ENCODE measurements at places on chromosomes 11 and 22. TPM values are rescaled to one million over a fixed set of nuclear protein-coding genes. Genes with fewer than 3 reads are reported as not detected.

GRCh38 chr11:9905960-9906791, 242.3 kb downstream of the SWAP70 start:
- DNase-seq = peak; percentile 94

The OR10W1 gene
- total RNA-seq = not detected

DNA sequence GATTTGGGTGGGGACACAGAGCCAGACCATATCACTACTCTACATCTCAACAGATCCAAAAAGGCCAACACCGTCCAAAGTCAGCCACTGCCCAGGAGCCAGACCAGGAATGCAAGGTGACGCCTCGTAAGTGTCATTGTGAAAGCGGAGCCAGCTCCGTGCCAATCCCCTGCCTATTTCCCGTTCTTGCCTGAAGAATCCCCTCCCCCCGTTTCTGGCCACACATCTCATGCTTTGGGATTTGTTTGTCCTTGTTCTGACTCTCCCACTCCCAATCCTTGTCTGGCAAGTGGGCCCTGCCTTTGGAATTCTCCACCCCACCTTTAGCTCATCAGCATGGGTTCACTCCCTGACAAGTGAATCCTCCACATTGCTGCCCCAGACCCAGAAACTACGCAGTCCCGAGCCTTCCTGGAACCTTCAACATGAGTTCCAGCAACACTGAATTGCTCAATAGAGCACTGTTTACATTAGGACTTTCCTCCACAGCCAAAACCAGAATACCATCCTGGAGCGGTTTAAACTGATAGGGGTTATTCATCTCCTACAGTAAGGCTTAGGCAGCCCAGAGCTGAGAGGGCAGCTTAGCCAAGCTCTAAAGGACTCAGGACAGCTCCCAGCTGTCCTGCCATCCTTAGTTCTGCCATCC, 6.0 kb upstream of the SLC35C1 start:
- DNase-seq = no peak

DNA sequence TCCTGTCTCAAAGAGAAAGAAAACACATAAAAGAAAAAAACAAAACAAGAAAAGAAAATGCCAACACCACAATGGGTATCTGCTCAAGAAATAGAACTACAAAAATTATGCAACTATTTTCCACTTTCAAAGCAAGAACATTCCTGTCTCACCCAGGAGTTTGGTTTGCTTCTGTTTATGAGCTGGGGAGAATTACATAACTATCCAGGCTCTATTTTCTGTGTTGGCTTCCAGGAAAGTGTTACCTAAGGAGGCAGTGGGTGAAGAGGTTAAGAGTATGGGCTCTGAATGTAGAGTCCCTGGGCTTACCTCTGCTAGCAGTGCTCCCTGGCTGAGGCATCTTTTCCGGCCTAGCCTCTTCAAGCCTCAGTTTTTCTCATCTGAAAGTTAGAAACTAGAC, 426.7 kb downstream of the MIAT start:
- no peak for DNase-seq
